ENCODE measurements at places on chromosomes 4 and X. TPM values are rescaled to one million over a fixed set of nuclear protein-coding genes. Genes with fewer than 3 reads are reported as not detected.

GRCh38 chrX:112753116-112753515, 73.4 kb upstream of the LHFPL1 start:
- DNase-seq: no peak

CT83 gene
- total RNA-seq: not detected

DNA sequence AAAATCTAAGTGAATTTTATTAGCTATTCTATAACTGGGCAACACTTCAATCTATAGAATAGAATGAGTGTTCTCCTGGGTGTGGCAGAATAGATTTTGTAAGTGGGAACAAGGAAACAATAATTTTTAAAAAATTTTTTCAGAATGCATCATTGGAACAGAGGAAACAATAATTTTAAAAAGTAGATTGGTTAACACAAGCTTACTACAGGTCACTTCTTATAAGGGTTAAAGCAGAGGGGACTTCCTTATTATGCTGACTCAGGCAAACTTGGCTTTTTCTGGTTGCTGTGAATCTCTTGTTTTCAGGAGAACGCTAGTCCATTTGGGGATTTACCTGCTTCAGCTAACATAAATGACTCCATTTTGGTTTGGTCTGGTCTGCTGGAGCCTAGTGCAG, 52.5 kb downstream of the HOPX start:
- DNase-seq: no peak

DNA sequence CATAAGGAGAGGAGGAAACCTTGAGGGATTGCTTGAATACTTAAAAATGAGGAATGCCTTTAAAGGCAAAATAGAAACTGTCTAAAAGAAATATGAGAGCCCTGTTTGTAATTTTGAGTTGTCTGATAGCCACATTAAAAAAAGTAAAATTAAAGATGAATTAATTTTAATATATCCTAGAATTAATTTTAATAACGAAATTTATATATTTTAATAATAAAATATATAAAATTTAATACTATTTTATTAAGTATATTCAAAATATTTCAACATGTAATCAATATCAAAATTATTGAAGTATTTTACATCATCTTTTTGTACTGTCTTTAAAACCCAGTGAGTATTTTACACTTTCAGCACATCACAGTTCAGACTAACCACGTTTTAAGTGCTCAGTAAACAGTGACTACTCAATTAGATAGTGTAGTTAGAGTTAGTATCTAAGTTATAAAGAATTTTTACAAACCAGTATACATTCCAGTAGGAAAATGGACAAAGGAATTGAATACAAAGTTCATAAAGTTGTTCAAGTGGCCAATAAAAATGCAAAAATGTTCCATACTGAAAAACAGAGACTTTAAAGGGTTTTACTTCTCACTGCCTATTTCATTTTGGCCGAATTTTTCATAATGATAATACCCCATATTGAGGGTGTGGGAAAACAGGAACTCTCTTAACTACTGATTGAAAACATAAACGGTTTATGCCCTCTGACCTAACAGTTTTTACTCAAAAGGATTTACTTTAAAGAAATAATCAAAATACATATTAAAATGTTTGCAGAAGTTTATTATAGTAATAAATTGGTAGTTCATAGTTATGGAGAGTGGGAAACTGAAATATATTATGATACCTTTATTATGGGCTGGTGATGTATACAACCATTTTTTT, 2.9 kb downstream of the SLC30A9 start:
- DNase-seq: no peak

DNA sequence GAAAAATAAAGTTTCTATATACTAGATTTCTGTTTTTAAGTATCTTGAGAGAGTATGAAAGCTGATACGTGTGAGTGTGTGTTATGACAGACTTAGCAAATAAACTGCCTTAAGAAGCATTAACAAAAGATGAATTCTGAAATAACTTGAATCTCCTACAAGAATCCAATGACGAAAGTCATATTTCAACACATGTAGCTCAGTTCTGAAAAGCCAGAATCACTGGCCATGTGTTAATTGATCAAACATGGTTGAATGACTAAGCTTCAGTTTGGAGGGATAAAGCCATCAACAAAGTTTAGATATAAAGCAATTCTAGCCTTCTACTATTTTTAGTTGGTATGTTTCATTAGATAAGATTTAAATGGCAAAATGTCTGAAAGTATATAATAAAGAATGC, 88.5 kb upstream of the ETNPPL start:
- DNase-seq: no peak

DNA sequence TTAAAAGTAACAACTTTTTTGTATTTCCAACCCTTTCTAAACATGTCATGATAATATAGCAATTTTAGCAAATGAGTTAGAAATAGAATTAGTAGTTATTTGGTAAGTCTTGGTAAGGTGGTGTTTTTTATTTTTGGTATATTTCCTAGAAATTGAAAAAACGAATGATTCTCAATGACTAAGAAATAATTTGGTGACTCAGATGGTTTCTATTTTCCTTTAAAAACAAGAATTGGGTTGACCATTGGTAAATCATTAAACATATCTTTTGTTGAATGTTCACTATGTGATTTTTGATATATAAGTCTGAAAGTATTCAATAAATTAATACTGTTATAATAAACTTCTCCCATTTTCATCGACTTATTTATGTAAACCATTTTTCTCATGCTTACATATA, 206.2 kb upstream of the BANK1 start:
- DNase-seq: no peak

- DNase-seq: no peak
Observed at GRCh38 chr4:15291122-15291521, 136.7 kb upstream of the C1QTNF7 start.

- DNase-seq: no peak
Observed at GRCh38 chr4:87614292-87614890, 6.1 kb downstream of the DSPP start.

GRCh38 chr4:56106180-56107147, 157.7 kb downstream of the CEP135 start:
- no peak for DNase-seq

GRCh38 chr4:179843370-179843769, 2399.8 kb upstream of the TENM3 start:
- no peak for DNase-seq

DNA sequence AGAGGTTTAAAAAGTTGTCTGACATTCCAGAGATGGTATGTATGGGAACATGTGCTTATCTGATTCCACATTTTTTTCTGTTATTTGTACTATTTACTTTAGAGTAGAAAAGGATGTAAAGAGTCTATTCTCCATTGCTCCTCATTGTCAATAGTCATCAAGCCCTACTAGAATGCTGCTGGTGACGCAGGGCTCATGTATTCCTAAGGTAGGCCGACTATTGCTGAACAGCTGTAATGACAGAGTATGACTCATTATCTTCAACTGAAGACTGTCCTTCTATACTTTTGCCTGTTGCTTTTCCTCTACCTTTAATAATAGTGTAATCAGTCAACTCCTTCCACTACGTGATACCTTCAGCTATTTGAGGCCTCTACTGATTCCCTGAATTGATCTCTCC, 509.1 kb upstream of the NR3C2 start:
- no peak for DNase-seq

- DNase-seq: no peak
Observed at GRCh38 chrX:38178396-38178795, 42.3 kb downstream of the SRPX start.

RTL3 gene
- total RNA-seq: not detected

ERAS gene
- not detected for total RNA-seq

SULT1E1 gene
- not detected for total RNA-seq

DNA sequence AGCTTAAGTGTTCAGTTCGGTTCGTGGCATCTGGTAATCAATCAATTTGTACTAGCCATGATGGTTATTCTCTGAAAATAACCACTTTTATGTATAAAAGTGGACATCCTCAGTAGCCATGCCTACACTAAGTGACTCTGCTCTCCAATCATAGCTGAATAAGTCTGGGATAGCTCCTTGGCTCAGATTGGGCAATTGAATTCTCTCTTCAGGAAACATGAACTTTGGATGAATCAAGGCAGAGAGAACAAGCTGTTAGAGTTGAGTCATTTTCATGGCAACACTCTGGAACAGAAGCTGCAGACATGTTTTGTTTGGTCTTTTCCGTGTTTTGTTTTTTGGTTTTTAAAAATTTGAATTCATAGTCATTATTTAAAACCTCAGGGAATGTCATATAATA, 66.8 kb upstream of the TMEM164 start:
- DNase-seq: no peak

- no peak for DNase-seq
Observed at GRCh38 chrX:68724531-68725020, 77.1 kb downstream of the STARD8 start.

- DNase-seq: no peak
Observed at GRCh38 chr4:8911316-8912088, 39.9 kb upstream of the HMX1 start.

GRCh38 chr4:76582074-76582816, 147.2 kb downstream of the SHROOM3 start:
- no peak for DNase-seq

TMEM150C gene
- not detected for total RNA-seq

SSX2 gene
- total RNA-seq: not detected

GRCh38 chr4:34943741-34944386, 1300.5 kb downstream of the ARAP2 start:
- DNase-seq: no peak

GRCh38 chr4:45865781-45866180, 258.1 kb downstream of the GABRG1 start:
- DNase-seq: no peak

RAB9A gene
- total RNA-seq: 21.4 TPM

DNA sequence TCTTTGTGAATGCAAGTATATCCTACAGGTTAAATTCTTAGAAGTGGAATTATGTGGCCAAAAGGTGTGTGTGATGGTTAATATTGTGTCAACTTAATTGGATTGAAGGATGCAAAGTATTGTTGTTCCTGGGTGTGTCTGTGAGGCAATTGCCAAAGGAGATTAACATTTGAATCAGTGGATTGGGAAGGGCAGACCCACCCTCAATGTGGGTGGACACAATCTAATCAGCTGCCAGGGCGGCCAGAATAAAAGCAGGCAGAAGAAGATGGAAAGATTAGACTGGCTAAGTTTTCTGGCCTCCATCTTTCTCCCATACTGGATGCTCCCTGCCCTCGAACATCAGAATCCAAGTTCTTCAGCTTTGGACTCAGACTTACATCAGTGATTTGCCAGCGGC, 76.2 kb upstream of the GBA3 start:
- no peak for DNase-seq

DNA sequence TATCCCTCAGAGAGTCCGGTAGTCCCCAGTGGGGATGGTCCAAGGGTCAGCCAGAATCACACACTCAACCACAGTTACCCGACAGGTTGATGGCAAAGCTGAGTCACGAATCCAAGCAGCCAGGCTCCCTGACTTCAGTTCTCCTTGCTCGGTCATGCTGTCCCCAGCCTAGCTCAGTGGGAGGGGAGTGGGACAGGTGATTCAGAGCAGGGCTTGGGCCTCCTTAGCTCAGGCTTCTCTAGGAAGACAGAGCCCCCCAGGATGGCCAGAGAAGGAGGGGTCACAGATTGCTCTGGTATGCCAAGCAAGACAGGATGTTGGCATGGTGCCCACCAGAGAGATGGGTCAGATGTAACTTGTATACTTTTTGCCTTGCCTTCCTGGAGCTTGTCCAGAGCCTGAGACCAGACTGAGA, 66.5 kb downstream of the EFNB1 start:
- no peak for DNase-seq

RPA4 gene
- total RNA-seq: not detected

DNA sequence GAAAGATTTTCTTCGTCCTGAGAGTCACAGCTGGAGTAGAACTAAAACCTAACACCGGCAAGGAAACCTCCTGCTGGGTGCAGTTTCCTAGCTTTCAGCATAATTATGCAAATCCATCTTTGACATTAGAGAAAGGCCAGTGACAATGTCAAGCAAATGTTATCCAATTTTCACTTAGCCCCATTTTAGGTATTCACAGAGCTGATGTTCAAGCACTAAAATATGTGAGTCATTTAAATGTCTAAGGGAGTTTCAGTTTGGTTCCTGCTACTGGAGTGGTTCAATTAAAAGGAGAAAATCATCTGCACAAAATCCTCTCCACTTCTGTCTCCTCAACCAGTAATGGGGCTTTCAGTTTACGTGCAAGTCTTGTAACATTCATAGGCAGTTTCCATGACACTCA, 37.1 kb upstream of the AMOT start:
- DNase-seq: no peak

TMSB15C gene
- 3.7 TPM for total RNA-seq

GRCh38 chr4:186920992-186921391, 197.3 kb upstream of the FAT1 start:
- no peak for DNase-seq

ABLIM2 gene
- 2.5 TPM for total RNA-seq

- no peak for DNase-seq
Observed at GRCh38 chr4:128924951-128925350, 115.5 kb downstream of the JADE1 start.
